ENCODE measurements at places on chromosomes 3 and 15. TPM values are rescaled to one million over a fixed set of nuclear protein-coding genes. Genes with fewer than 3 reads are reported as not detected.

Gene CYP19A1
- not detected for total RNA-seq

Gene ARHGAP31
- 0.52 TPM for total RNA-seq

Gene PCYT1A
- total RNA-seq, result 47.0 TPM

Gene KLHL40
- not detected for total RNA-seq

DNA sequence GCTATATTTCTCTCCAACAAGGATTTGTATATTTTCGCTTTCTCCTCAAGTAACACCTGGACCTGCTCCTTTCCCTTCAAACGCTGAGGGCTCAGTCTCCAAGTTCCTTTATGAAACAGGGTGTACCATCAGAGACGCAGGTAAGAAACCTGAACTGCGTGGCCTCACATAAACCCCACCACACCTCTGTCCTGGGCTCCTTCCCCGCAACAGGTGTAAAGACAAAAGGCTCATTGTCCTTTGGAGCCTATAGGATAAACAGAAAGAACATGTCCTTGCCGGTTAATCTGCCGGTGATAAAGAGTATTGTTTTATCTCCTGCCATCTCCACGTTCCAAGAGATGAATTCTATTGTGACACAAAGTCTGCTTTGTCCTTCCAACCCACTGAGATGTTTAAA lies 111.8 kb upstream of the ADAMTS9 start:
- no peak for DNase-seq

- DNase-seq, result no peak
These were observed 559.3 kb downstream of the MECOM start for GRCh38 chr3:169103951-169104941.

DNA sequence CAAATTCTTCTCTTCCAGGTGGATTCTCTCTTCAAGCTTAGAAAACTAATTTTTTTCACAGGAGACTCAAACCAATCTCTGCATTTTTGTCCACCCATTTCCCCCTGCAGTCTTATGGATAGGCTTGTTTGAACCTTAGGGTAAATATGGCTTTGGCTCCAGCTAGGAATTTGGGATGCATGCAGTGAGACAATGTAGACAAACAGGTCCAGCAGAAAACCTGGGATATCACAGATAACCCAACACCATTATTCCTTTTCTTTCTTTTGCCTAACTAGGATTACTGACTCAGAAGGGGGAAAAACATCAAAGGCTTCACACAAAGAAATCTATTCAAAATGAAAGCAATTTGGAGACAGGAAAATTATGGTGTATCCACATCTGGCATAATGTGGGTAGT lies 11.2 kb upstream of the SEMA5B start:
- DNase-seq, result no peak

GRCh38 chr3:55692957-55693558 lies 206.0 kb upstream of the WNT5A start:
- no peak for DNase-seq

- no peak for DNase-seq
These were observed 29.3 kb downstream of the SLC4A7 start for GRCh38 chr3:27454914-27455313.

DNA sequence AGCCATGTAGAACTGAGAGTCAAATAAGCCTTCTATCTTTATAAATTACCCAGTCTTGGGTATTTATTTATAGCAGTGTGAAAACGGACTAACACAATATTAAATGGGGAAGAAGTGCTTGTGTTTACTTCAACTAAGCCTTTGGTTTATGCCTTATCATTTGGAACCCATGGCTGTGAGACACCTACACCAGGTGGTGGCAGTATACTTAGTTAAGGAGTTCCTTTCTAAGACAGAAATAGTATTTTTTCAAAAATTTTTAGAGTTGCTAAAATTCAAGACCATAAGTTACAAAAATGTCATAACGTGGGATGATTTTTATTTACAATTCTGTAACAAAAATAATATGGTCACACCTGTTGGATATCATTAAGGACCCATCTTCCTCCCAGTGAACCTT lies 354.5 kb upstream of the SOX14 start:
- no peak for DNase-seq

- no peak for DNase-seq
These were observed 337.9 kb upstream of the KCNMB2 start for GRCh38 chr3:178198329-178198728.

GRCh38 chr3:69249001-69249400 lies 126.6 kb upstream of the LMOD3 start:
- DNase-seq, result no peak

DNA sequence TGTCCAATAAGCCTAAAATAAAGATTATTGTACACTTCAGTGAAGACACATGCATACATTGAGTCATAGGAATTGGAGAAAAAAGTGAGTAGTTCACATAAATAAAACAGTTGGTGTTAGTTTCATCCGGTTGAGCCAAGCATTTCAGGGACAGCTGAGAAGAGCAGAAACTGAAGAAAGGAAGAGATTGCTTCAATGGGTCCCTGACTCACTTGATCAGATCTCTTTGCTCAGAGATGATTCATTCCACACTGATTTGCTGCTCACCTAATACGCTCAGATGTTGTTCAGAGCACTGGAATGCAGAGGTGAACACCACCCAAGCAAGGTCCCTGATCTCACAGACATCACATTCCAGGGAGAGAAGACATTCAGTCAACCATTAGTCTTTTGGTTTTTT lies 93.7 kb downstream of the RAD18 start:
- peak; percentile 33 for DNase-seq

- DNase-seq, result no peak
These were observed 52.9 kb downstream of the WDR76 start for GRCh38 chr15:43879386-43880355.

DNA sequence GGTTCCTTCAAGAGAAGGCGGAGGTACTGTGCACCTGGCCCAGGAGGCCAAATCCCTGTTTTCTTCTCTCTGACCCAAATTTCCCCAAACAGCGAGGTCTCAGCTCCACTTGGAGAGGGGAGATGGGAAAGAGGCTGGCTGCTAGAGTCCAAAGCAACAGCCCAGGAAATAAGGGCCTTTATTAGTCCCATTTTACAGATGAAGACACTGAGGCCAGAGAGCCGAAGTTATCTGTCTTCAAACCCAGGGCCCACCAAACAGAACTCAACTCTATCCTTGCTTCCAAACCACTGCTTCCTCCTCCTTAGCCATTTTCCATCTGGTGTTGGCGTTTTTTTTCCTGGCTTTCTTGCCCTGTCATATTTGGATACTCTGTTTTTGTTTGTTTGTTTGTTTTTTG lies 22.0 kb upstream of the FLNB start:
- no peak for DNase-seq

All from Calu3 (cell line).